ENCODE measurements at places on chromosomes 5 and 9.

- DNase-seq, result no peak
Observed at GRCh38 chr9:347667-348292, 133.1 kb downstream of the DOCK8 start.

- no peak for DNase-seq
Observed at GRCh38 chr9:109939698-109940342, 159.8 kb downstream of the PALM2AKAP2 start.

DNA sequence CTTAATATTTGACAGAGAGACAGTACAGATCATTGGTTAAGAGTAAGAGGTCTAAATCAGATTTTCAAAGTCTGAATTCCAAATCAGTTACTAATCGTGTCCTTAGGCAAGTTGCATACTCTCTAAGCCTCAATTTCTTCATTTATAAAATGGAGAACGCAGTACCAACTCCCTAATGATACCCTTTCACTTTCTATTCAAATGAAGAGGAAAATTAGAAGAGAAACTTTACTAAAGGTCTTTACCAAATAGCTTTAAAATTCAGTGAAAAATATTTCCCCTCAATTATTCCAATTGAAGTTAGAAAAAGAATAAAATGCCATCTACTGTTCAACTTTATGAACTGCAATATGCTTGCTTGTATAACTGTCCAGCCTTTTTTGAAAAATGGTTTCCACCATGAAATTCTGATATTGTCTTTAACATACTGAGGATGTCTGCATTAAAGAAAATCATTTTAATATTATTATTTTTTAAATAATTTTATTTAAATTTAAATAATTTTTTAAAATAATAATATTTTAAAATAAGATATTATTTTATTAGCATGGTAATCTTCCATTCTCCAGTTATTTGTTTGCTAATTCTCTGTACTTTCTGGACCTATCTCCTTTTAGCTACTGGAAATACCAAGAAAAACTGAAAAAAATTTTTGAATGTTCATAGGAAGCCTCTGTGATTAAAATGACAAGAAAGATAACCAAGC, 36.0 kb downstream of the POC5 start:
- no peak for DNase-seq

DNA sequence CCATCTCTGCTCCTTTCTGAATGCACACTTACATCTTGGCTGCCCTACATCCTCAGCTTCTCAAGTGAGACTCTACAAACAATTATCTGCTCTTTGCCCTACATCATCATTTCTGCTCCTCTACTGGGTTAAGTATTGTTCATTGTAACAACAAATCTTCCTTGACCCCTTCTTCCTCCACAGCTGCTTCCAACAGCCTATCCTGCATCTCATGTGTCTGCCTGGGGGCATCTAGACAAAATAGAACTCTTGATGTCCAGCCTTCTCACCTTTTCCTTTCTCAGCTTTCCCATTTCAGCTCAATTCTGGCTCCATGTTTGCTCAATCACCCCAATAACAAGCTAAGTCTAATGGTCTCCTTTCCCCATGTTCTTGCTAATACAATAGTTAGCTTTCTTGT, 509.8 kb downstream of the DIRAS2 start:
- DNase-seq, result no peak

GRCh38 chr5:96084874-96085506, 123.3 kb upstream of the ELL2 start:
- no peak for DNase-seq

GRCh38 chr5:130549884-130550561, 615.0 kb downstream of the HINT1 start:
- DNase-seq, result no peak

DNA sequence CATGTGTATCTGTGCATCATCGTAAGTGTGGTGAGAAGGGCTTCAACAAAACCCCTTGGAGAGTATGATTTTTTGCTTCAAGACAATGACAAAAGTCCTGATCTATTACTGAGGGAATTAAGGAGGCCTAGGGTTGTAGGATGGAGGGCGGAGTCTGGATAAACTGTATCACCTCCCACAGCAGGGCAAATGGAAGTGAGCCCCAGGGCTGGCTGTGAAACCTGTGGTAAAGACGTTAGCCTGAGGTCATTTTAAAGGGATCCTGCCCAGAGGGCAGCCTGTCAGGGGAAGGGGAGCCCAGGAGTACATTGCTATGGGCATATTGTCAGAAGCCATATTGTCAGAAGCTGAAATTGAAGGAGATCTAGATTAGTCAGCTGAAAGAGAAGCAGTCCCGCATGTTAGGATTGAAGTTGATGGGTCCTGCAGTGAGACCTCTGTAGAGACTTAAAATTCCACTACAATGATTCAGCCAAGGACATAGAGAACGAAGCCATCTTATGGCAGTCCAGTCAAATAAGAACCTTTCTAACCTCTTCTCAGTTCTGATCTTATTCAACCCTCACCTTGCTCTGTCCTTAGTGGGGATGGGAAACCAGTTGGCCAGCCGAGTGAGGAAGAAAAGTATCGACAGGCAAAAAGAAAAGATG, 26.9 kb downstream of the ADGRV1 start:
- no peak for DNase-seq

- DNase-seq, result no peak
Observed at GRCh38 chr5:125043781-125044391, 297.4 kb upstream of the ZNF608 start.

- DNase-seq, result no peak
Observed at GRCh38 chr5:145922059-145922458, 14.3 kb upstream of the SH3RF2 start.

DNA sequence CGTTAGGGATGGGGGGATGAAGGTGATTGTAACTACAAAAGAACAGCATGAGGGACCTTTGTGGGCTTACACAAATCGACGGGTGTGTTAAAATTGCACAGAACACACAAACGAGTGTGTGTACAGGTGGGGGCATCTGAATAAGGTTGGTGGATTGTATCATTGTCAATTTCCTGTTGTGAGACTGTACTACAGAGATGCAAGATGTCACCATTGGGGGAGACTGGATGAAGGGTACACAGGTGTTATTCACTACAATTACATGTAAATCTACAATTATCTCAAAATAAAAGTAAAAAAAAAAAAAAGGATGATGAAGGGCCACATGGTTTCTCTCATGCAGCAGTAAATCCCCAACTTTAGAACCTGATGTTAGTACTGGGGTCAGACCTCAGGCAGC, 31.4 kb upstream of the PHYKPL start:
- no peak for DNase-seq

- DNase-seq, result no peak
Observed at GRCh38 chr9:70852711-70853240, 268.6 kb downstream of the TRPM3 start.

GRCh38 chr5:167966979-167967378, 324.5 kb upstream of the WWC1 start:
- no peak for DNase-seq

- DNase-seq, result no peak
Observed at GRCh38 chr9:94014066-94014654, 59.0 kb upstream of the BARX1 start.

GRCh38 chr9:33375841-33376321, 26.5 kb downstream of the AQP7 start:
- DNase-seq, result no peak

DNA sequence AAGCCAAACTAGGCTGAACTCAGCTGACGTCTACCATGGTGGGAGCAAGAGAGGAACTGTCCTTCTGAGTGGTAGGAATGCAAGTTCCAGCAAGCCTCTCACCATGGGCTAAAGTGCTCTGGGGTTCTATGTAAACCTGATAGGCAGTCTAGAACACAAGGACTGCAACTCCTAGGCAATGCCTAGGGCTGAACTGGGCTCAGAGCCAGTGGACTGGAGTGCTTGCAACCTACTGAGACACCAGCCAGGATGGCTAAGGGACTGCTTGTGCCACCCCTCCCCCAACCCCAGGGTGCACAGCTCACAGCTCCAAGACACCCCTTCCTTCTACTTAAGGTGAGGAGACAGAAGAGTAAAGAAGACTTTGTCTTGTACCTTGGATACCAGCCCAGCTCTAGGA, 12.1 kb upstream of the RCL1 start:
- no peak for DNase-seq
